NCI-H1436 treated with DMSO at 0.1 percent for 48 hours (cell line): ENCODE measurements at places on chromosomes 1 and 21.

GRCh38 chr1:29696656-29697390, 460.5 kb downstream of the PTPRU start:
- DNase-seq = no peak

DNA sequence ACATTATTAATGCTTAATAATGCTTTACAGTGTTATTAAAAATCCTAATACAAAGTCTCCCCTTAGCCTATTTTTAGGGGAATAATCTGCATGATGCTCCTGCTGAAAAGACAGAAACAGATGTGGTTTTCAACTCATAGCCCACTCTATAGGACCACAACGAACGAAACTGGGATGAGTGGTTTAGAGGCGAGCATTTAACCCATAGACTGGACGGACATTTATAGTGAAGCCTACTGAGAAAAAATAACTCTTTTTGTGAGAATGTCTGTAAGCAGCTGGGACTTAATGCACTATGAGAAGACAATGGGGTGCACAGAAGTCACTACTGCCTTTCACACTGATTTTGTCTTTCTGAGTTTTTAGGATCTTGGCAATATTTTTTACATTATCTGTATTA, 1599.6 kb upstream of the B3GALT2 start:
- DNase-seq = no peak

DNA sequence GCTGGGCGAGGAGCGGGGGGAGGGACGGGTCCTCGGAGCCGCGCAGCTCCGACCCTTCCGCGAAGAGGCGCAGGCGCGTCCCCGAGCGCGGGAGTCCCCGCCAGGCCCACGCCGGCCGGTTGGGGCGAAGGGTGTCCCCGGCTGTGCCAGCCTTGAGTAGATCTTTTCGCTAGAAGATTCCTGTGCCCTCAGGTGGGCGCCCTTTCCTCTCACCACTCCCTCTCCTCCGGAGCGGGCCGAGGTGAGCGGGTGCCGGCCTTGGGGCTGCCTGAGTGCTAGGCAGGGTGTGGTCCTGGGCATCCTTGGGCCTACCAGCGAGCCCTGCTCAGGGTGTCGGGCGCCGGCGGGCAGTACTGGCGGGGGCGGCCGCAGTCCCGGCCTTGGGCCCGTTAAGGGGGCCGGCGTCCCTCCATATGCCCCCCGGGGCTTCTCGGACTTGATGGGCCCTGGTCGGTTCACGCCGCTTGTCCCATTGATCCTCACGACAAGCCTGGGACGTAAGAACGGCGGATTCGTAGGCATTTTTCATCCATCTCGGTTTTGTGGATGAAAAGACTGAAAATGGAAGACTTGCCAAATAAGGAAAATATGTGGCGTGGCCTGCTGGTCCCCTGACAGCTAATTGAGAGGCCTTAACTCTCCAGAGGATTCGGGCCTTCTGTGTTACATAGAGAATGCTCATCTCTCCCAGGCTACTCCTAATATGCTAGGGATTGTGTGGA, 712 bp downstream of the DEGS1 start:
- DNase-seq = no peak

DNA sequence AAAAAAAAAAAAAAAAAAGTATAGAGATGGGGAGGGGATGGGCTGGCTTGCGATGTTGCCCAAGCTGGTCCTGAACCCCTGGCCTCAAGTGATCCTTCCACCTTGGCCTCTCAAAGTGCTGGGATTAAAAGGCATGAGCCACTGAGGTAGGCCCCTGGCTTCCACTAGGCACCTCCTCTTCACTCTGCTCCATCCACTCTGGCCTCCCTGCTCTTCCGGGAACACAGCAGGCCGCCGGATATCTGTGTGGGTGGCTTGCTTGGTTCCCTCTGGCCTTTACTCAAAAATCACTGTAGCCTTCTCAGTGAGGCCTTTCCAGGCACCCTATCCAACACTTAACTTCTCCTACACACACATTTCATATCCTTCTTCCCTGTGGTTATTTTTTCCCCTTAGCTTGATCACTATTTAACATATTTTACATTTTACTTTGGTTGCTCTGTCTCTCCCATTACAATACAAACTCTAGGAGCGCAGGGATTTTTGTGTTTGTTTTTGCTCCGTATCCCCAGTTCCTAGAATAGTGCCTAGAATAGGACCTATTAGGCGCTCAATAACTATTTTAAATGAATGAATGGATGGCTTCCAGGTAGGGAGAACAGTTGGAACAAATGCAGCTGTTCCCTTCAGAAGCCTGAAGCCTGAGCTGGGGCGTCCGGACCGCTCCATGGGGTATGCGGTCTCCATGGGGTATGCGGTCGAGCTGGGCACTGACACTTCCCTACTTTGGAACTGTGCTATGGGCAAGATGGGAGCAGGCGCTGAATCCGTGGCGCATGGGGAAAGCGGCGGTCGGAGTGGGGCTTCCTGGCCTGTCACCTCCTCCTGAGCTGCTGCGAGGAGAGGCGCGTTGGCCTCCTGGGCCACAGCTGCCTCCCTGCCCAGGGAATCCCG, 46.7 kb downstream of the H3-3A start:
- no peak for DNase-seq

GRCh38 chr21:26273686-26274313, 103.2 kb upstream of the APP start:
- DNase-seq = no peak

GRCh38 chr1:39328095-39328494, 123.6 kb downstream of the MACF1 start:
- DNase-seq = no peak

DNA sequence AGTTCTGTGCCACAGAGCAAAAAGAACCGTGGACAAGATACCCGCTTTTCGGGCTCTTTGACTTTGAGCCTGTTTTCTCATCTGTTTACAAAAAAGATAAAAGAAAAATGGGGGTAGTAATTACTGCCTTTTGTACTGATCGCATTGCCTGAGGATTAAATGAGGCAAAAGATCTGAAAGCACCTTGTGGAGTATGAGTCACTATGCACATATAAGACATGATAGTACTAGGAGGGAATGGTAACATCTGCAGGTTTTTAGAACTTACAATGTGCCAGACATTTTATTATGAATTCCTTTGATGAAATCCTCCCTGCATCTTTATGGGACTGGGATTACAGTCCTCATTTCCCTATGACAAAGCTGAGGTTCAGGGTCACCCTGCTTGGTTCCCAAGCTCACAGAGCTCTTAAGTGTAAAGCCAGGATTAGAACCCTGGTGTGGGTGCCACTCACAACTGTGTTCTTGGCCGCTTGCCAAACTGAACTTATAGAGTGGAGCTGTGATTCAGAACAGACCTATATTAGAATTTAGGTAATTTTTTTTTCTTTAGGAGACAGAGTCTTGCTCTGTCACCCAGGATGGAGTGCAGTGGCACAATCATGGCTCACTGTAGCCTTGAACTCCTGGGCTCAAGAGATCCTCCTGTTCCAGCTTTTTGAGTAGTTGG, 1.8 kb downstream of the DISC1 start:
- DNase-seq = no peak
